ENCODE measurements at places on chromosomes 12 and 14. TPM values are rescaled to one million over a fixed set of nuclear protein-coding genes. Genes with fewer than 3 reads are reported as not detected.
A peak's percentile ranks its signal among the peaks of the same experiment; 100 is the strongest.

GPRC5D gene
- not detected for total RNA-seq

CATSPERB gene
- 10.2 TPM for total RNA-seq

CISTR gene
- not detected for total RNA-seq

FAM181A gene
- not detected for total RNA-seq

HVCN1 gene
- total RNA-seq: 0.71 TPM

OTX2 gene
- total RNA-seq: not detected

DNA sequence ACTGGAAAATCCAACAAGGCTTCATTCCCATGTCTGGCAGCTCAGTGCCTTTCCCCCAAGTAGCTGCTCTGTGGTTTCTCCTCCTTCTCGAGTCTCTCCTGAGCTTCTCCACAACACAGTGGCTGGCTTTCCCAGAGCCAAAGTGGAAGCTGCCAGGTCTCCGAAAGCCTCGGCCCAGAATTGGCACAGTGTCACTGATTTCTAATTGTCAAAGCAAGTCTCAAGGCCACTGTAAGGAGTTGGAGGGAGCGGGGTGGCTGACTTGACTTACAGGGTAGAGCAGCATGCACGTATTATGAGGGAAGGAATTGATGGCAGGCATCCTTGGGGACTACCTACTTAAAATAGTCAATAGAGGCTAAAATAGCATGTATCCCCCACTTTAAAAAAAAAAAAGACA lies 6.7 kb upstream of the CPNE8 start:
- H3K4me1 ChIP-seq: no peaks in the 10 kb centered on the region
- no peak overlapping the region for H3K4me3 ChIP-seq
- DNase-seq: no peak
- H3K27me3 ChIP-seq: no peaks in the 10 kb centered on the region
- no peak overlapping the region for H3K27ac ChIP-seq
- H3K36me3 ChIP-seq: peaks cover 3% of the 10 kb centered on the region

GRCh38 chr14:93163564-93163963 lies 21.1 kb downstream of the MOAP1 start:
- no peak overlapping the region for H3K4me3 ChIP-seq
- no peak overlapping the region for H3K27ac ChIP-seq
- H3K36me3 ChIP-seq: no peaks in the 10 kb centered on the region
- H3K4me1 ChIP-seq: no peaks in the 10 kb centered on the region
- H3K27me3 ChIP-seq: no peaks in the 10 kb centered on the region

DNA sequence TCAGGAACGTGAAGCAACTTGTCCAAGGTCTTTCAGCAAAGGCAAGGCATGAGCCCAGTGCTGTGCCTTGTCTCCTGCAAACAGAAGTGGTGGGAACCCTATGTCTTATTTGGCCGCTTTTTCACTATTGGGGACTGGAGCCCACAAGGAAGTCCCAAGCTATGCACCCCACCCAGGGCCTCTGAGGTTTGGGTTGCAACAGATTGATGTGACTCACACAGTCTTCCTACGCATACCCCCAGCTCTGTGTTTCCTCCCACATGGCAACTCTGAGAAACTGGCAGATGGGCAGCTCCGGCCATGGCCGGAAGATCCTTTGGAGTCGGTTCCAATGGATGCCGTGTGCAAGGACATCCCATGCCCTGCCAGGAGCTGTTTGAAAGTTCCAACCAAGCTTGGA lies 28.3 kb upstream of the CMKLR1 start:
- DNase-seq: no peak
- no peak overlapping the region for H3K27ac ChIP-seq
- no peak overlapping the region for H3K4me3 ChIP-seq

GRCh38 chr14:105700622-105701288 lies 174.4 kb downstream of the TMEM121 start:
- no peak overlapping the region for H3K4me3 ChIP-seq
- peaks cover 32% of the 10 kb centered on the region for H3K27me3 ChIP-seq
- no peaks in the 10 kb centered on the region for H3K36me3 ChIP-seq
- no peak overlapping the region for H3K27ac ChIP-seq
- peaks cover 6% of the 10 kb centered on the region for H3K4me1 ChIP-seq

GRCh38 chr12:75725521-75726111 lies 214.2 kb upstream of the KRR1 start:
- peaks cover 15% of the 10 kb centered on the region for H3K36me3 ChIP-seq
- H3K4me1 ChIP-seq: peaks cover 60% of the 10 kb centered on the region
- H3K4me3 ChIP-seq: no peak overlapping the region
- peak; percentile 32 for DNase-seq
- H3K27me3 ChIP-seq: no peaks in the 10 kb centered on the region
- peak overlapping the region; percentile 76 for H3K27ac ChIP-seq

DNA sequence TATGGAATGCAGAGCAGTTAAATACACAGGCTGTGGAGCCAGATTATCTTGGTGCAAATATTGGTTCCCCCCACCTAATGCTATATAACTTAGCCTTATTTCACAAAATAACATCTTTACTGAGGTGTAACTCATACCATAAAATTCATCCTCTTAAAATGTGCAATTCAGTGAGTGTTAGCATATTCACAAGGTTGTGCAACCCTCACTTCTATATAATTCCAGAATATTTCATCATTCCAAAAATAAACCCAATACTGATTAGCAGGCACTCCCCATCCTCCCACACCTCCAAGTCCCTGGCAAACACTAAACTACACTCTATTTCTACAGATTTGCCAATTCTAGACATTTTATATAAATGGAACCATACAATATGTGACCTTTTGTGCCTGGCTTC lies 116.3 kb upstream of the CNTN1 start:
- no peaks in the 10 kb centered on the region for H3K27me3 ChIP-seq
- no peak overlapping the region for H3K4me3 ChIP-seq
- no peaks in the 10 kb centered on the region for H3K4me1 ChIP-seq

GRCh38 chr14:95935228-95935822 lies 58.7 kb downstream of the TUNAR start:
- no peak overlapping the region for H3K4me3 ChIP-seq
- H3K36me3 ChIP-seq: no peaks in the 10 kb centered on the region
- peaks cover 17% of the 10 kb centered on the region for H3K27me3 ChIP-seq
- DNase-seq: peak; percentile 22

GRCh38 chr12:101925361-101925760 lies 48.0 kb downstream of the DRAM1 start:
- H3K4me3 ChIP-seq: no peak overlapping the region
- H3K4me1 ChIP-seq: no peaks in the 10 kb centered on the region
- no peaks in the 10 kb centered on the region for H3K27me3 ChIP-seq
- H3K27ac ChIP-seq: no peak overlapping the region
- DNase-seq: no peak

DNA sequence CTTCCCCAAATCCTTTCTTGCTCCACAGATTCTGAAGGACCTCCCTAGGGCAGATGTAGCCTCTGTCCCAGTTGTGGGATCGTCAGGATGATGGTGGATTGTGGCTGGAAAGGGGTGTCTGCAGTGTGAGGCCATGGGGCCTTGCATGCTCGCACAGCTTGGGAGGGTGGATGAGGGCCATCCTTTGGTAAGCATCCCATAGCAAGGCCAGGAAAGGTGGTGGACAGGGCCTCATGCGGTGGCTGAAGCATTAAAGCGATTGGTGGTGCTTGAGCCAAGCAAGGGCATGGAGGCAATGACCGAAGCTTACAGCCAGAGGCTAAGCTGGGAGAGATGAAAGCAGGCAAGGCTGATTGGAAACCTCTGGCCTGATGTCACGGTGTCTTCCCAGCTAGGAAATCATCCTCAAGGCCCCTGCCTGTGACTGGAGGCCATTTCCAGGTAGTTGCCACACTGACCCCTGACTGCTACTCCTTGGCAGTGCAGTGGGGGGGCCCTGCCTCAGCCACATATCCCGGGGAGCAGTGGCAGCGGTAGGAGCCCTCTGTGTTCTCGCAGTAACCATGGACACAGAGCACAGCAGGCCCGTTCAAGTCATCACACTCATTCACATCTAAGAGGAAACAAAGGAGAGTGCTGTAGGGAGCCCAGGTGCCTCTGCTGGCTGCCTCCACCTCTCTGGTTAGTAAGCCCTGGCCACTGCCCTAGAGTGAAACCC lies 7.0 kb downstream of the ISCA2 start:
- H3K27ac ChIP-seq: no peak overlapping the region
- DNase-seq: no peak
- H3K36me3 ChIP-seq: peaks cover 6% of the 10 kb centered on the region
- H3K4me3 ChIP-seq: no peak overlapping the region
